Tibial nerve (tissue), 4 donors: ENCODE measurements at places on chromosomes 3 and 15.
A peak's percentile ranks its signal among the peaks of the same experiment; 100 is the strongest.

- no peak for DNase-seq
Observed at GRCh38 chr3:124885466-124886167, 1.5 kb downstream of the ITGB5 start.

DNA sequence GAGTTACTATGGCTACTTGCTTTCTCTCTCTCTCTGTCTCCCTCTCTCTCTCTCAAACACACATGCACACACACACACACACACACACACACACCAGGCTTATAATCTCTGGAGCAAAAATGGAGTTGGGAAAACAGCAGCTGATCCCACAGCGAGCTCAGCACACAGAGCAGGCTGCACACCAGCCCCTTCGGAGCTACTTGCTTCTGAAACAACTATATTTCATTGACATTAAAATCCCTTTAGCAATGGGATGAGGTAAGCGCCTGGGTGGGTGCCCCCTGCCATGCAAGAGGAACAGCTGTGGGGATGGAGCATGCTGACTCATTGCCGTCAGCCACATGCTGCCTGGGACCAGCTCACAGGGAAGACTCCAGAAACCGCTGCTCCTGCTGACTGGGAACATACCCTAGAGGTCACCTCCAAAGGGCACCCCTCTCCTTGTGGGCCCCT is 45.7 kb downstream of the B3GNT5 start:
- DNase-seq = peak; percentile 23

GRCh38 chr15:28133281-28133680 is 34.2 kb upstream of the OCA2 start:
- no peak for DNase-seq

DNA sequence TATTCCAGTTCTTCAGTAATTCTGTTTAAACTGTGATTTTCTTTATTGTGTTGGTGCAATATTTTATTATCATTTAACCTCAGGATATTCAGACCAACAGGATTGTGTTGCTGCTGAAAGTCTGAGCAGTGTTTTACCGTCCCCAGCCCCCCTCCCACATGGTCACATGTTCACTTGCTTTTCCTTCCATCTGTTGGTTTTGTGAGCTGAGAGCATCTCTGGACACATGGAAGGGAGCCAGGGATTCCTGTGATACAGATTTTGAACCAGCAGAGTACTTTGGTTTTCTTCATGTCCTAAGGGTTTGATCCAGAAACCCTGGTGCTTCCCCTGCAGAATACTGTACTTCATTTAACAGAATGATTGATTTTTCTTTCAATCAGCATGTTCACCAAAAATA is 11.9 kb downstream of the ARRDC4 start:
- no peak for DNase-seq

- DNase-seq = peak; percentile 43
Observed at GRCh38 chr3:73786321-73786807, 161.6 kb upstream of the PDZRN3 start.

DNA sequence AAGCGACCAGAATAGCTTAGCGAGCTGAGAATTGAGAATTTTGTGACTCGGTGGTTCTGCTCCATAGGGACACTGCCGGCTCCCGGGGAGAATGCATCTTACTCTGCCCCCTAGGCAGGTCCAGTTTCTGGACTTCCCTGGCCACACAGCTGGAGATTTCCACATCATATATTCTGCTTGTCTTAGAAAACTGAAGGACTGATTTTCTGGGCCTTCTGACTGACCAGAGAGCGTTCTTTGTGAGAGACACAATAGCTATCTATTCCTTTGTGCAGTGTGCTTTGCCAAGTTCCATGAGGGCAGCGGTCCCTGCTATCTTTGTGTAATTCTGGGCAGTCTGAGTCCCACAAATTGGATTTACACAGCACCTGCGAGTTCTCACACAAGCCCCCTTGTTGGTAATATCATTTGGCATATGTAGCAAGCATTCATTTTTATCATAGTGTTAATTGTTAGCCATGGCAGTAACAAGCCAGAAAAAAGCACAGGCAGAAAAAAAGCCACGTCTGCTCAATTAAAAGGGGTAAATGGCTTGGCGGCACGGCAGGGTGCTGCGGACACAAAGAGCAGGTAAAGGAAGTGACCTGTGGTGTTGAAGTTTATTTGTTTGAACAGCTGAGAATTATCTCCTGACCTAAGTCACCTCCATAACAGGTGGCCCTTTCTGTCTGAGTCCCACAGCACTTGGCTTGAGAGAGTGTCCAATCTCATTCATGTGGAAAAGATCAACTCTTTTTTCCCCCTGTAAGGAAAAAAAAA is 688.7 kb downstream of the TUSC7 start:
- no peak for DNase-seq

DNA sequence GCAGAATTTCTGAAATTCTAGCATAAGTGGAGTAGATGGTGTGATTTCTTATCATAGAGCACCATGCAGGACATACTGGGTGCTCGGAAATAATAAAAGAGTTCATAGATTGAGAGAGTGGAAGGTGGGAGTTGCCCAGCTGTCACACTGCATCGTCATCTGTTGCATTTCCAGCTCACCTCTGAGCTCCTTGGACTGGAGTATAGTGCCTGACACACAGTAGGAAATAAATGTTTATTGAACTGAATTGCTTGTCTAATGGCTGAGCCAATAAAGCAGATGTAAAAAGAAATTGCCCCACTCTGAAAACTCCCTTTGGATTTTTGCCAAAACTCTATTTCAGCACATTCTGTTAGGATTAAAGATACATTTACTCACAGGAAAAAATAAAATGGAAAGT is 108.9 kb upstream of the UBE2E1 start:
- no peak for DNase-seq

DNA sequence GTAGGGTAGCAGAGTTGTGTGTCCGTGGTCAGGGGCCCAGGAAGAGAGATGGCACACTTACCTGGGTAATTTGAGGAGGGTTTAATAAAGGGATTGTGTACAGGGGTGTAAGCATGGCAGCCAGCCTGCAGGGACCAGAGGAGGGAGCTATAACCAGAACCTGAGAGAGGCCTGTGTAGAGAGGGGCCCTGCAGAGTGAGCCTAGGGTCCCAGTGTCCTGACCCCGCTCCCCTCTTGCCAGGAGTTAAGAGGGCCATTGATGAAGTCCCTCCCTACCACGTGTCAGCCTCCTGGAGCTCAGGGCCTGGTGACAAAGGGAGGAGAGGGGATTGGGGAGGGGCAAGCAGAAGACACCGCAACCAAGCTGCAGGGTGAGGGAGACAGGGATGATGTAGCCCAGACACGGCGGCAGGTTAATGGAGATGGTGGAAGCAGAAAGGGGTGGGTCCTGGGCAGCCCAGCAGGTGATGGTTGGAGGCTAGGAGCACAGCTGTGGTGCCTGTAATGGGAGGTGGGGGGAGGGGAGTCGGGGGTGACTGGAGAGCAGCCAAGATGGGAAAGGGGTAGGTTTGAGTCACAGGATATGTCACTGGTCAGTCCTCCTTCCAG is 165.4 kb upstream of the TOPAZ1 start:
- no peak for DNase-seq

DNA sequence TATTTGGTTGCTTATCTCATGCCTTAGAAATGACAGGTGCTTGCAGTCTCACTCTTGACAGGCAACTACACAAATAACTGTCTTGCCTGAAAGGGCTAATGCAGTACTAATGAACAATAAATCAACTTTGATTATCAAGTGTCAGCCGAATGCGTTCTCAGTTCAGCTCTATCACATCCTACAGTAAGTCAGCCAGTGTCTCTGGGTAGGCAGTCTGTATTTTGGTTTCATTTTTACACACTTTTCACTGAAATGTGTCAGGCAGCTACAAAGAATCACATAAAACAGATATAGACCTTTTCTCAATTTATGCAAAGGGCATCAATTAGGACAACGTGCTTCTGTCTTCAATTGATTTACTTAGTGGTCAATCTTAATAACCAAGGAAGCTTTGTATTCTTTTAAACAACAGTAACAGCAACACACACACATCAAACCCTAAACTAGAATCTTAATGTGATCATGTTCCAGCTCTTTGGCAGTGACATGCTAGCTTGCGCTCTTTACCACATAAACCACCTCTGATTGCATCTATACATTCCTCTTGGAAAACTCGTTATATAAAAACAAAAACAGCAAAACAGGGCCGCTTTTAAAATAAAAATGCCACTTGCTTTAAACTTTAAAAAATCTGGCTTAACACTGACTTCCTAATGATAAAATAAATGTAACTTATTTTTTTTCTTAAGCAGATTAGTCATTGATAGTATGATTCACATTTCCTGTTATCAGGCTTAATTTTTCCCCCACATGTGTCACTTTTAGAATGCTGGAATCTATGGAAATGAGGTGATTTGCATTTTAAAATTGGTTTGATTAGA is 520.4 kb downstream of the FOXP1 start:
- no peak for DNase-seq

GRCh38 chr3:53806182-53807116 is 39.8 kb downstream of the CHDH start:
- no peak for DNase-seq

GRCh38 chr15:91521548-91521947 is 332.0 kb upstream of the SLCO3A1 start:
- DNase-seq = no peak

DNA sequence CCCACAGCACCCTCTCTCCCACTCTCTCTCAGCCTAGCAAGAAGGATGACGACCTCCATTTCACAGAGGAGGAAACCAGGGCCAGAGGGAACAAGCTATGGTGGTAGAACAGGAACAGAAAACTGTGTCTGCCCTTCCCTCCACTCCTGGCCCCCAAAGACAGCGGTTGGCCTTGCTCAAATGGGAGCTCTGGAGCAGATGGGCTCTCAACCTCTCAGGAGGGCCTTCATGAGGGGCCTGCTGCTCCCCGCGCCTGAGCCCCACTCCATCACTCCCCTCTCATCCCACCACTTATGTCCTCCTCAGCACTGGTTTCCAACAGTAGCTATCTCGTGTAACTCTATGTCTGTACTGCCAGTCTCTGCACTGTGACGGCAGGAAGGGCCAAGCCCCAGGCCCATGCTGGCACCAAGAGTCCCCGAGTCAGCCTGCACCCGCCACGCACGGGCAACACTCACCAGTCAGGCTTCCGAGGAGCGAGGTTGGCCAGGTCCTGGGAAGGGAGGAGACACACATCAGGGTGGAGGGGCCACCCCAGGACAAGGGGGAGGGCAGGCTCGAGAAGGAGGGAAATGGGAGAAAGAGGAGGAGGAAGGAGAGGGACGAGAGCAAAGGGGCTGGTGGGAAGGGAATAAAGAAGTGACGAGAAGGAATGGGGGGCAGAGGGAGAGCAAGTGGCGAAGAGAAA is 45.5 kb downstream of the PTH1R start:
- no peak for DNase-seq

DNA sequence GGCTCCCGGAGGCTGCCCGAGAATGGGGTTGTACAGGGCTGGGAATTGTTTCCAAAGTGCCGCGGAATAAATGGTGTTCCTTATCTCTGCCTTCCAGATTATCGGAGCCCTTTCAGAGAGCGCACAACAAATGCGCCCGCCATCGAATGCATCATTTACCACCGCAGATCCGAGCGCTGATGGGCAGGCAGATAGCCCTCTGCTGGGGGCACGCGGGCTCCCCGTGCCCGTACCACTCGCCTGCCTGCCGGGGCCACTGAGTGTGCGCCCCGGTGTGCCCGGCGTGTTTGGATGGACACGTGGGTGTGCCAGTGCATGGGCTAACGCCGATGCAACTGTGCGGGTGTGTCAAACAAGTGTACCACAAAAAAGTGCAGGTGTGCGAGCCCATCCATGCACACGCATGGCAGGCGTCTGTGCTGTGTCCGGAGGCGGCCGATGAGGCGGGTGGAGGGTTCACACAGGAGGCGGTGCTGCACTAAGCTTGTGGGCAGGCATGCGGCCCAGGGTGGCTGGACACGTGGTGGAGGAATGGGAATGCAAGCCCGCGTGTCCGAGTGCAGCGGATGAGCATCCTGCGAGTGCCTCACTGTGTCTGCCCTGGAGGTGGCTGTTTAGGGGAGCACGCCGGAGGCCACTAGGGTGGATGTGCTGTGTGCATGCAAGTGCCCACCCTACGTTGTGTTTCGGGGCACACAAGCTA is 3.8 kb upstream of the GATA2 start:
- DNase-seq = no peak

- no peak for DNase-seq
Observed at GRCh38 chr3:155326901-155327300, 33.4 kb upstream of the STRIT1 start.

DNA sequence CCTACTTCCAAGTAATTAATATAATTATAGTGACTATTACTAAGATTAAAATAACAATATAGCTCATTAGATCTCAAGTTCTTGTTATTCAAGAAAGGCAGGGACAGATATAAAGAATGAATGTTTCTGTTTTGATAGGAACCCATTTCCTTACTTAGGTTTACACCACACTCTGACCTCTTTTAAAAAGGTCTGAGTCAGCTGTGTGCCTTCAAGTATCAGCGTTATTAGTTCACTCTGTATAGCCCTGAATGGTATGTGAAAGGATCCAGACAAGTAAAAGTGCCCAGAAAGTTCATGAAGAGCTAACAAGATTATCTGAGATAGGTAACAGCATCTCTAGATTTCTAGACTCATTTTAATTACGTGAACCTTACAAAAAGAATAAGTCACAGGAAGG is 28.9 kb downstream of the PDCD10 start:
- no peak for DNase-seq

DNA sequence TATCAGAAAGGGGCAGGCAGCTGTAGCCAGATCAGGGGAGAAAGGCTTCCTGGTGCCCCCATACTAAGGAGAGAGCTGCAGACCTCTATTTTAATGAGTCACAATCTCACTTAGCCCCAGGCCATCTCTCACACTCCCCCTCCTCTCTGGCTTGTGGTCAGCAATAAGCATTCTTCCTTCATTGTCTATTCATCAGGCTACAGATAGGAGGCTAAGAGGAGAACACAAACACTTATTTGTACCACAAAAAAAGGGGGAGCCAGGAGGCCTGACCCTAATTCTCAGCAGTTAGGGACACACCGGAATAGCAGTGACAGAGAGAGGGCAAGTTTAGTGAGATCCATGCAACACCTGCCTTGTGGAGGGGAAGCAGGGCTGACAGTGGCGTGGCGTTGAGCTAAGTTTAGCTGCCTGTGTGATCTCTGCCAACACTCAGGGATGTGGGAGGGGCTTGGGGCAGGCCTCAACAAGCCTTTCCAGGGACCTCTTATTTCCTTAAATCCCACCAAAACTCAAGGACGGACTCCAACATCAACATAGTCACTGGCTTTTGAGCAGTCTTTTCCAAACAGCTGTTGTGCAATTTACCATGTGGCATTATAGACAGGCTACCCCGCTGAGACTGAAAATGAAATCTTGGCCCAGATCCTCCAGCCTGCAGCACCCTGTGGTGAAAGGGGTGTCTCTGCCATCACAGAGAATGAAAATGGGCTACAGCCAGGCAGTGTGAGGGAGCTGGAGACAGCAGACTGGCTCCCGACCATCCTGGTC is 191.9 kb upstream of the TSC22D2 start:
- no peak for DNase-seq

DNA sequence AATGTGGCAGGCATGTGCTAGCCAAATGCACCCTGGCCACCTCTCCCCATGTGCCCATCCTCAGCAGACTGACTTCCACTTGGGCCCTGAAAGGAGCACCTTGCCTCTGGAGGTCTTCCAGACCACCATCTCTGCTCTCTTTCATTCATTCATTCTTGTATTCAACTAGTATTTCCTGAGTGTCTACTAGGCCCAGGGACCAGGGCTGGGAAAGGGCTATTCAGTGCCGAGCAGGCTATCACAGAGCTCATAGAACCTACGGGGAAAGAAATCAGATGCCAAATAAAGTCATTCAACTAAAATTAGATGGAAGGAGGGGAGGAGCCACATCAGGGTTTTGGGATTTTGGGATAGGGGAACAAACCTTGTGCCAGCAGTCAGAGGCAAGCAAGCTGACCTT is 18.9 kb downstream of the PRR23A start:
- DNase-seq = no peak

GRCh38 chr15:69316291-69316690 is 17.6 kb downstream of the PAQR5 start:
- no peak for DNase-seq
